ENCODE measurements at places on chromosomes 16 and 17.

DNA sequence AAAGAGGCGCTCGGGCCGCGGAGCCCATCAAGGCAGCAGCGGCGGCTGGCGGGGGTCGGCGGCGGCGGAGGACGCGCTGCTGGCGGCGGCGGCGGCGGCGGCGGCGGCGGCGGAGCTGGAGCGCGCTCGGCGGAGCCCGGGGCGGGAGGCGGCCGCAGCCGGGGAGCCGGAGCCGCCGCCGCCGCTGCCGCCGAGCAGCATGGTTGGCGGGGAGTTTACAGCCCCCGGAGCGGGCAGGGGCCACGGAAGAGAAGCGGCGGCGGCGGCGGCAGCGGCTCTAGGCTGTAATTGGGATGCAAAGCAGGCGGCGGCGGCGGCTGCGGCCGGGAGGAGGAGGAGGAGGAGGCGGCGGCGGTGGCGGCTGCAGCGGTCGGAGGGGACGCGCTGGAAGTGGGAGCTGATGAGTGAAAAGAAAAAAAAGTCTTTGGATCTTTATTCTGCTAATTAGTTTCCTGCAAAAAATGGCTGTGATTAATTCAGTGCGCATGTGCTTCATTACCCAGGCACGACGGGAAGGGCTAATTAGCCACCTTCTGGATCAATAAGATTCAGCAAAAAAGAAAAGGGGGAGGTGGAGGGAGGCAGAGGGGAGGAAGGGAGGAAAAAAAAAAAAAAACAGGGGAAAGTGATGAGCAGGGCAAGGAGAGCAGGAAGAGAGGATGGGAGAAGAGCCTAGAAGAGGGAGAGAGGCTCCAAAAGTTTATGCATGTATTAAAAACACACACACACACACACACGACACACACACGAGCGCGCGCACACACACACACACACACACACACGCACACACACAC lies 10.9 kb upstream of the ZFHX3 start:
- H3K4me1 ChIP-seq, result peaks cover 18% of the 10 kb centered on the region
- DNase-seq, result peak; percentile 60
- no peaks in the 10 kb centered on the region for H3K36me3 ChIP-seq
- no peak overlapping the region for H3K27ac ChIP-seq
- H3K4me3 ChIP-seq, result peak overlapping the region; percentile 86
- peaks cover 27% of the 10 kb centered on the region for H3K27me3 ChIP-seq

DNA sequence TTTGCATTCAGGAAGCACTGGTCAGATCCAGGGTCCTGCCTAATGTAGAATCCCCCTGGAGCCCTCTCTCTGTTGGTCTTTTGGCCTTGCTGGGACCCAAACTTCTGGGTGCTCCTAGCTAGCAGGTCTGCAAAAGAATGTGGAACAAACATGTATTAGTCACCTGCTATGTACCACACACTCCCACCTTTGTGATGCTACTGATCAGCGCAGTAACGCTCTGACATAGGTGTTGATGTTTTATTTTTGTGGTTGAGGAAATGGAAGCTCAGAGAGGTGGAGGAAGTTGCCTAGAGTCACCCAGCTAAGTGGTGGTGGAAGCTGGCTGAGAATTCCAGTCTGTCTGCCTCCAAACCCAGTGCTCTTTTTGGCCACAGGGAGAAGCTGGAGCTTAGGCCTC lies 35.8 kb upstream of the LGALS9 start:
- H3K27ac ChIP-seq, result no peak overlapping the region
- no peak overlapping the region for H3K4me3 ChIP-seq
- H3K36me3 ChIP-seq, result peaks cover 56% of the 10 kb centered on the region
- DNase-seq, result no peak

- DNase-seq, result no peak
- H3K36me3 ChIP-seq, result no peaks in the 10 kb centered on the region
- no peaks in the 10 kb centered on the region for H3K27me3 ChIP-seq
Measured at GRCh38 chr17:70050931-70051330, 24.1 kb upstream of the KCNJ16 start.

GRCh38 chr16:58024486-58025350 lies 836 bp upstream of the MMP15 start:
- H3K27me3 ChIP-seq, result peaks cover 44% of the 10 kb centered on the region
- peak overlapping the region; percentile 48 for H3K4me3 ChIP-seq
- DNase-seq, result peak; percentile 33
- no peak overlapping the region for H3K27ac ChIP-seq
- H3K36me3 ChIP-seq, result peaks cover 24% of the 10 kb centered on the region
- peaks cover 53% of the 10 kb centered on the region for H3K4me1 ChIP-seq

GRCh38 chr16:69727916-69728270 lies 1.5 kb upstream of the NQO1 start:
- H3K27ac ChIP-seq, result peak overlapping the region; percentile 0
- no peaks in the 10 kb centered on the region for H3K27me3 ChIP-seq
- peaks cover 4% of the 10 kb centered on the region for H3K36me3 ChIP-seq
- DNase-seq, result no peak
- H3K4me1 ChIP-seq, result peaks cover 11% of the 10 kb centered on the region
- no peak overlapping the region for H3K4me3 ChIP-seq

DNA sequence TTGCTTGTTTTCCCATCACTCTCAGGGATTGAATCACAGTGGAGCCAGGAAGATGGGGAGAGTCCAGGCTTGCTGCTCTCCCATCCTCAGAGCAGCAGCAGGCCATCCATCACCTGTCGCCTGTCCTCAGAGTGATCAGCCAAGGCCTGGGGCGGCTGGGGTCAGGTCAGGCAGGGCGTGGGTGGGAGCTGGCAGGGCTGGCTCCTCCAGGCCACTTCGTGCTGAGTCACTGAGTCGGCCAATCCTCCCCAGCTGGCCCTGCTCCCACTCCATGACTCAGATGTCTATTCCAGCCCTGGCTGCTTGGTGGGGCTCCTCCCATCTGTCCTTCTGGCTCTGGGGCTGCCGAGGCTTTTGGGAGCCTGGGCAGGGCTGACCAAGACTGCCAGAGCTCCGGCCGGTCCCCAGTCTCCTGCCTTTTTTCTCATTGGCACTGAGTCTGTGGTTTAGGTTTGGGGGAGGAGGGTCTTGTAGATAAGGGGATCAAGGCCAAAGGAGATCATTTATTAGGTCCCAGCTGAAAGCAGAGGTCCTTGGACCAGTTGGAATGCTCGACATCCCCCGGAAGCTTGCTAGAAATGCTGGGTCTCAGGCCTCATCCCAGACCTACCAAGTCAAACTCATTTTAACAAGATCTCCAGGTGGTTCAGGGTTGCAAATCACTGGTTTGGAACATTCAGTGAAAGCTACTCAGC lies 72.7 kb downstream of the ABCC1 start:
- no peaks in the 10 kb centered on the region for H3K27me3 ChIP-seq
- peak overlapping the region; percentile 46 for H3K4me3 ChIP-seq
- H3K4me1 ChIP-seq, result peaks cover 33% of the 10 kb centered on the region
- peak overlapping the region; percentile 90 for H3K27ac ChIP-seq

DNA sequence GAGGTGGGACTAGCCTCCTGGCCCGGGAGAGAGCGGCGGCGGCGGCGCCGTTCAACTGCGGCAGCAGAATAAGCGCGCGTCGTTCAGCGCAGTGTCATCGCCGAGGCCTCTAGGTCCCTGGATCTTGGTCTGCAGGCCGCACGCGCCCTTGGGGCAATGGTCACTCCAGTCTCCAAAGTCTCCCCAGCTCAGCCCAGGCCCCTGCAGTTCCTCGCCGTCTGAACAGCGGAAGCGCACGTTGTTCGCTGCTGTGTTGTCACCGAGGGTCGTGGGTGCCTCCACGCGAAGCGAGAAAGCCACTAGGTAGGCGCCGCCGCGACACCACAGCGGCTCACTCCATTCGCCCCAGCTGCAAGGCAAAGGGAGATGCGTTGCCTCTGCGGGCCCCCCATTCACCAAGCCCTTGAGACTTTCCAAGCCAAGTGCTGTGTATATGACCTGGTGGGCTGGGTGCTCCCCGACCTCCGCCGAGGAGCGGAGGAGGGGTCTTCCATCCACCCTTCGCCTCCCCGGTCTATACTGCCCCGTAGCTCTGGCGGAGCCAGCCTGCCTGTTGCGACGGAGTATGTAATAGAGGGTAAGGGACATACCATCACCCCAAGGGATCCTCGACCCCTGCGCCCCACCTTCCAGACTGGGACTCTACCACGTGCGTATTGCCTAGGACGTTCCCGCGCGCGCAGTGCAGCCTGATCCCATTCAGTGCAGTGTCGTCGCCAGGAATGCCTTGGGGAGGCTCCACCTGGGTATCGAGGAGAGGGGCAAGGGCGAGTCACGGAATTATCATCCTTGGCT lies 656 bp downstream of the VMO1 start:
- H3K36me3 ChIP-seq, result no peaks in the 10 kb centered on the region
- H3K4me1 ChIP-seq, result peaks cover 15% of the 10 kb centered on the region
- no peak for DNase-seq
- no peak overlapping the region for H3K4me3 ChIP-seq
- peaks cover 39% of the 10 kb centered on the region for H3K27me3 ChIP-seq

GRCh38 chr17:32876417-32877163 lies at the start of gene MYO1D:
MYO1D (minus strand) TSS chr17:32877124; CDS start chr17:32876872, 252 bp downstream.
- peak within 1 kb of the TSS; percentile 87 for H3K4me3 ChIP-seq
- peaks cover 2% of the 10 kb centered on the region for H3K36me3 ChIP-seq
- peaks cover 7% of the 10 kb centered on the region for H3K4me1 ChIP-seq

DNA sequence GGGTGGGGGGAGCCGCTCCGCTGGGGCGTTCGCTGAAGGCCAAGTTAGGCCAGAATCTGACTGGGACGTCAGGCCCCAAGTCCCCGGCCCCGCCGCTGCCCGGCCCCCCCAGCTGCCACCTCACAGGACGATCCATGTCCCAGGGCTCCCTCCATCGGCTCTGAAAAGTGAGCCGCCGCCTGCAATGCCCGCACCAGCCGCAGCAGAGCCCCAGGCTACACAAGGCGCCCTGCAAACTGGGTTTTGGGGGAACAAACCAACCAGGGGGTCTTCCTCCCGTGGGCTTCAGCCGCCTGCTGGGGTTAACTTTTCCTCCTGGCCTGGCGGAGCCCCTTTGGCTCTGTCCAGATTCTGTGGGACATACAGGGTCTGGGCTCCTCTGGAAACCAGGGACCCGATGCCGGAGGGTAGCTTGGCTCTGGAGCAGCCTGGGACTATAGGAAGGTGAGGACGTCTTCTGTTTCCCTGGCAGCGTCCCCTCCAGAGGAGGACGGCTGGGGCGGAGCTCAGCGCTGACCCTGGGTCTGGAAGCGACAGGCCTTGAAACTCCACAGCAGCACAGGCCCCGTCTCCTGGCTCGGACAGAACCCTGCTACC lies 835 bp downstream of the NME4 start:
- peaks cover 30% of the 10 kb centered on the region for H3K4me1 ChIP-seq
- H3K27me3 ChIP-seq, result no peaks in the 10 kb centered on the region
- H3K36me3 ChIP-seq, result peaks cover 15% of the 10 kb centered on the region

GRCh38 chr16:24206926-24207325 lies 49.2 kb upstream of the CACNG3 start:
- no peaks in the 10 kb centered on the region for H3K27me3 ChIP-seq
- no peaks in the 10 kb centered on the region for H3K4me1 ChIP-seq
- no peak overlapping the region for H3K4me3 ChIP-seq
- no peak overlapping the region for H3K27ac ChIP-seq

DNA sequence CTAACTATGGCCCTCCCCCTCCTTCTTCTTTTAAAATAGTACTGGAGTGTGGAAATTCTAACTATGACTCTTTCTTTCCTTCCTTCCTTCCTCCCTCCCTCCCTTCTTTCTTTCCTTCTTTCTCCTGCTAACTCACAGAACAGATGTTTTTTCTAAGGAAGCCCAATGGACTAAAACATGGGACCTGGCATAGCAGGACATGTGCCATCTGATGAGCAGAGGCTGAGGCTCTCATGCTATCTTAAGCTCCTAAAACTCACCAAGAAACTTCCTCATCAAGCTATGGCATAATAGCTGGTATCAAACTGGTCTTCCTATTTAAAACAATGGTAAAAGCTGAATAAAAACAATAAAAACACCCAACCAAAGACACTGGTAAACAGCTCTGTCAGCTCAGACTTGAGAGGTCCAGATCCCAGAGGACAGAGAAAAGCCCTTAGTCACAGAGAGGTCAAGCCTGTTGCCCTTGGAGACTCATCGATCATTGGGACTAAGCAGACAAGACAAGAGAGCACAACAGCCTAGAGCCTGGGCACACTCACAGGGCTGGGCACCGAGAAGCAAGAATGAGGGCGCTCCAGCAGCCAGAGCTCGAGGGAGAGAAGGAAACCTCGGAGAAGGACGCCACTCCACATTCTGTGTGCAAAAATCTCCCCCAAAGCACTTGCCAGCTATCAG lies 27.6 kb downstream of the SLC38A10 start:
- H3K36me3 ChIP-seq, result peaks cover 66% of the 10 kb centered on the region
- DNase-seq, result peak; percentile 37
- no peak overlapping the region for H3K27ac ChIP-seq
- H3K4me3 ChIP-seq, result no peak overlapping the region
- H3K4me1 ChIP-seq, result peaks cover 9% of the 10 kb centered on the region

DNA sequence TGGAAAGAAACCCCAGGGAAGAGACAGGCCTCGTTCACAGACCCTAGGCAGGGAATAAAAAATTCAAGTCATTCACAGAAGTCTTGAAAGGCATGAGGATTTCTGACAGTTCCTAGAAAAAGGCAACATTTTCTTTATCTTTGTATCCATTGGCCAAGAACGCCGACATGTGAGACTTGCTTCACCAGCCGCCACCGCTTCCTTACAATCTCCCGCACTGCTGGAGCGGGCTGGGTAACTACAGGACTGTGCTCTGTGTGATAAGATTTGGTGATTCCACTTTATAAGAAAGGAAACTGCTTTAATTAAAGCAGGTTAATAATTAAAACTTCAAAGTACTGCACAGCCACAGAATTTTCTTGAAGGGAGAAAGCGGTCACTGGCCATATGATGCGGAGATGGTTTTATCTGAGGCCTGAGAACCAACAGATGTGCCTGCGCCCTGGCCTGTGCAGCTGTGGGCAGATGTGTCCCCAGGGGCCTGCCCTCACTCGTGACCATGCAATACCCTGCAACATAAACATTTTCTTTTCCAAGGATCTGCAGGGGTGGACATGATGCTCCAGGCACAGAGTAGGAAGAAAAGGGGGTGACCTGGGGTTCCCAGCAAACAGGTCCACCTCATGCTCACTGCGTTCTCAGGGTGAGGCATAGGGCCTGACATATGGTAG lies 13.0 kb upstream of the LGALS3BP start:
- no peak for DNase-seq
- H3K27me3 ChIP-seq, result no peaks in the 10 kb centered on the region
- H3K4me3 ChIP-seq, result no peak overlapping the region
- H3K4me1 ChIP-seq, result no peaks in the 10 kb centered on the region

GRCh38 chr16:56411123-56411522 lies 14.2 kb downstream of the AMFR start:
- H3K27me3 ChIP-seq, result no peaks in the 10 kb centered on the region
- H3K4me1 ChIP-seq, result no peaks in the 10 kb centered on the region
- DNase-seq, result no peak
- no peak overlapping the region for H3K4me3 ChIP-seq
- no peak overlapping the region for H3K27ac ChIP-seq

DNA sequence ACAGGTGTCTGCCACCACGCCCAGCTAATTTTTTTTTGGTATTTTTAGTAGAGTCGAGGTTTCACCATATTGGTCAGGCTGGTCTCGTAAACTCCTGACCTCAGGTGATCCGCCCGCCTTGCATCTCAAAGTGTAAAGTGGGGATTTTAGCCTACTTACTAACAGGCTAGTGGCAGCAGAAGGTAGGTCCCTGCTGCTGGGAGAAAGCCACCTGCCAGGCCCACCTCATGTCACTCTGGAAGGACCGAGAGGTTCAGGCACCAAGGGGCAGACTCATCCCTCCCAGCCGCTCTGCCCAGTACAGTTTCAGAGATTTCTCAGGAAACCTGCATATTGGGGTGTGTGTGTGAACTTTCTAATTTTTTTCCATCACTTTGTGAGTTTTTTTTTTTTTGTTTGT lies 2.1 kb upstream of the RCVRN start:
- no peak overlapping the region for H3K27ac ChIP-seq
- H3K27me3 ChIP-seq, result no peaks in the 10 kb centered on the region
- peaks cover 14% of the 10 kb centered on the region for H3K4me1 ChIP-seq

GRCh38 chr16:88535191-88535856 lies 34.9 kb upstream of the ZC3H18 start:
- H3K27me3 ChIP-seq, result peaks cover 17% of the 10 kb centered on the region
- H3K36me3 ChIP-seq, result peaks cover 28% of the 10 kb centered on the region
- no peak overlapping the region for H3K27ac ChIP-seq
- peaks cover 28% of the 10 kb centered on the region for H3K4me1 ChIP-seq

- H3K36me3 ChIP-seq, result peaks cover 21% of the 10 kb centered on the region
- H3K27me3 ChIP-seq, result no peaks in the 10 kb centered on the region
- DNase-seq, result peak; percentile 67
Measured at GRCh38 chr17:38447502-38448085, 19.3 kb downstream of the ARHGAP23 start.

All from mesenchymal stem cell (in vitro differentiated cells and primary cell).